ENCODE measurements at places on chromosomes 12 and 14. TPM values are rescaled to one million over a fixed set of nuclear protein-coding genes. Genes with fewer than 3 reads are reported as not detected.

The ASCL1 gene
- total RNA-seq: not detected

The SCNN1A gene
- total RNA-seq: 0.08 TPM

The BTG1 gene
- total RNA-seq: 142 TPM

The KRT5 gene
- total RNA-seq: not detected

The PYGL gene
- total RNA-seq: 11.8 TPM

The C14orf39 gene
- not detected for total RNA-seq

The DDN gene
- 0.42 TPM for total RNA-seq

The CSAD gene
- 12.5 TPM for total RNA-seq

The MOAP1 gene
- total RNA-seq: 63.0 TPM

The WSB2 gene
- 73.3 TPM for total RNA-seq

The AKAP5 gene
- total RNA-seq: 0.23 TPM

The CIROP gene
- total RNA-seq: not detected

The IQSEC3 gene
- total RNA-seq: 3.6 TPM

The TAS2R43 gene
- total RNA-seq: not detected

The SETD1B gene
- total RNA-seq: 13.0 TPM

The SIRT4 gene
- total RNA-seq: 6.9 TPM
